ENCODE measurements at places on chromosomes 16 and 17.

- no peak for DNase-seq
Observed at GRCh38 chr16:29920288-29921033, 5.6 kb downstream of the KCTD13 start.

DNA sequence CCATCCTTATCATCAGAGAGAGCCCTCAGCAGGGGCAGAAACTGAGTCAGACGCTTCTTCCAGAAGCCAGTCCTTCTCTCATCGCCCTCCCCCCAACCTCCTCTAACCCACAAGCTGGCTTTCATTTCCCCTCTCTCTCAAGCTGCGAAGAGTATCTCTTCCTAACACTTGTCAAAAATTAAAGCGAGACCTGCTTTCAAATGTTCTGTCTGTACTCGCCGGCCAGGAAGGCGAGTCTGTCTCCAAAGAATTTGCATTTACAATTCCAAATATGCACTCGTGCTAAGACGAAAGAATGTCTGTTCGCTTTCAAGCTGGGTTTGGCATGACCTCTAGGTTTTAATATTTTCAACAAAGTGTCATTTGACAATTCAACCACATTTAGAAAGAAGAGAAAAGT is 140.4 kb downstream of the RGS9 start:
- no peak for DNase-seq

DNA sequence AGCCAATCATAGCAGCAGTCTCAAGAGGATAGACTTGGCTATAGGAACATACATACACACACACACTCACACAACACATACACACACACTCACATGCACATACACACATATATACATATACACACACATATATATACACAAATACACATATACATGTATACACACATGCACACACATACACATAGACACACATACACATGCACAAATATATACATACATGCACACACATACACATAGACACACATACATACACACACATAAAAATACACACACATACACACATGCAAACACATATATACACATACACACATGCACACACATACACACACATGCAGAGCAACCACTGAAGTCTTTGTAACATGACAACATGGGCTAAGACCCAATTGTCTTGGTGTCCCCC is 19.7 kb downstream of the CBLN1 start:
- DNase-seq, result no peak

- no peak for DNase-seq
Observed at GRCh38 chr16:24681793-24682192, 47.7 kb upstream of the TNRC6A start.

- no peak for DNase-seq
Observed at GRCh38 chr16:56450275-56450985, 702 bp downstream of the NUDT21 start.

All from stimulated activated naive CD4-positive, alpha-beta T cell treated with Interleukin-2 at 50 U/mL for 16 hours (primary cell).